ENCODE measurements at places on chromosomes 5 and 9.

- no peak for DNase-seq
Measured at GRCh38 chr5:137923856-137924255, 34.6 kb downstream of the PKD2L2 start.

DNA sequence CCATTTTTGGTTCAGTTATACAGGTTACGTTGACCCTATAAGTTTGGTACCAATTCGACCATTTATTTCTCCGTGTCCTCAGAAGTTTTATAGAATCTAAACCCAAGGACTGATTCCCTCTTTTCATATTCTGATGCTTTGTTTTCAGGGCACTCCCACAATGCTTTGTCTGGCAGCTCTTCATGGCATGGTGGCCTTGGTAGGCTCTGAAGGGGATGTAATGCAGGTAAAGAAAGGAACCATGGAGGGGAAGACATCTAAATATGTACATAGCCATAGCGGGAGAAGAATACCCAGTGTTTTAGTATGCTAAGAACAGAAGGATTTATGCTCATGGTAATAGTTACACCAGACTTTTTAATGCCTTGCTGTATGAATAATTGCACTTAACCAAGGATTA, 82.7 kb downstream of the HACD4 start:
- no peak for DNase-seq

- no peak for DNase-seq
Measured at GRCh38 chr5:164651546-164652275, 1146.3 kb downstream of the MAT2B start.

- DNase-seq, result no peak
Measured at GRCh38 chr5:180988592-180988991, at the start of gene BTNL3. Gene BTNL3 (plus strand): TSS chr5:180988846. CDS start chr5:180989029, 183 bp downstream.
